Posterior vena cava (tissue), 2 donors: ENCODE measurements at places on chromosomes 16 and 17. TPM values are rescaled to one million over a fixed set of nuclear protein-coding genes. Genes with fewer than 3 reads are reported as not detected.

GRCh38 chr17:32102646-32103186 lies 39.6 kb upstream of the RHOT1 start:
- DNase-seq: peak; percentile 40

DNA sequence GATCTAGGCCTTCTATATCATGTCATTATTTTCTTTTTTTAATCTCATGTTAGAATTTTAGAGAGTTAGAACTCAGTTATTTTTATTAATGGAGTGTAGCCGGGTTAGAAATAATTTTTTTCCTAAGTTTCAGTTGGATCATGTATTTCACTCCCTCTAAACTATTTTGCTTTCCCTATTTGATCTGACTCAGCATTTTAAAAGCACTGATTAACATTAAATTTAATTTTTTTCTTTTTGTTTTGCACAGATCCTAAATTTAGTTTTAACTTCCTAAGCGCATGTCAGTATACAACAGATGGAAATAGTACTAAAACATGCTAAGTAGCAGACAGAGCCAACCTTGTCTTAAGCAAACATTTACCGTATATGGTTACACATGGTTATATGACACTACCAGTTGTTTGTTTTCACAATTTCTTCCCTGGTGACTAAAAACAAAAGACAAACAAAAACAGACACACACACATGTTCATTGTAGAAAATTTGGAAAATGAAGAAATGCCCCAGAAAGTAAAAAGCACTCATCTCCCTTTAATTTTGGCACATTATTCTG lies 33.6 kb upstream of the RAB11FIP4 start:
- no peak for DNase-seq

DNA sequence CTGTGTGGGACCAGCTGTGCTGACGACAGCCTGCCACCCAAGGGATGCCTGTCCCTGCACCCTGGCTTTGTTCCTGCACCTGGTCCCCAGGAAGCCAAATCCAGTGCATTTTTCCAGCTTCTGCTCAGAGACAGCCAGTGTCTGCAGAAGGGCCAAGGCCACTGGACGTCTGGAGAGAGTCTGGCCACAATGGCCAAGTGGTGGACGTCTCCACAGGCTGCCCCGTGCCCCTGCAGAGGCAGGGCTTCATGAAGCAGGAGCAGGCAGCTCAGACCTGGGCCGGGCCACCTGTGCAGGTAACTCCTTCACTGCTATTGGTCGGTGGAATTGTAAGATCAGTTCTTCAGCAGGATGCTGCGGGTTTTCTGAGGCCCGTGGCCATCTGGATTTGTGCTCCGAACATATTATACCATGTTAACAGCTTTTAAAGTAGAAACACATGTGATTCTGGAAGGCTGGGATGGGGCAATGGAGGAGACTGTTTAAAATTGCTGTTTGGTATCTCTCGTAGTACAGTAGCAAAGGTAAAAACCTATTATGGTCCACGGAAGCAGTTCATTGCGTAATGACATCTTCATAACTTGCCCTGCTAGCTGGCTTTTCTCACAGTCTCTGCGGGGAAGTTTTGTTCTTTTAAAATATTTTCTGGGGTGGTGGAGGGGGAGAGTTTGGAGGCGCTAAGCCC lies 185.3 kb downstream of the CCDC182 start:
- no peak for DNase-seq

The EXOC3L1 gene
- 1.6 TPM for total RNA-seq

DNA sequence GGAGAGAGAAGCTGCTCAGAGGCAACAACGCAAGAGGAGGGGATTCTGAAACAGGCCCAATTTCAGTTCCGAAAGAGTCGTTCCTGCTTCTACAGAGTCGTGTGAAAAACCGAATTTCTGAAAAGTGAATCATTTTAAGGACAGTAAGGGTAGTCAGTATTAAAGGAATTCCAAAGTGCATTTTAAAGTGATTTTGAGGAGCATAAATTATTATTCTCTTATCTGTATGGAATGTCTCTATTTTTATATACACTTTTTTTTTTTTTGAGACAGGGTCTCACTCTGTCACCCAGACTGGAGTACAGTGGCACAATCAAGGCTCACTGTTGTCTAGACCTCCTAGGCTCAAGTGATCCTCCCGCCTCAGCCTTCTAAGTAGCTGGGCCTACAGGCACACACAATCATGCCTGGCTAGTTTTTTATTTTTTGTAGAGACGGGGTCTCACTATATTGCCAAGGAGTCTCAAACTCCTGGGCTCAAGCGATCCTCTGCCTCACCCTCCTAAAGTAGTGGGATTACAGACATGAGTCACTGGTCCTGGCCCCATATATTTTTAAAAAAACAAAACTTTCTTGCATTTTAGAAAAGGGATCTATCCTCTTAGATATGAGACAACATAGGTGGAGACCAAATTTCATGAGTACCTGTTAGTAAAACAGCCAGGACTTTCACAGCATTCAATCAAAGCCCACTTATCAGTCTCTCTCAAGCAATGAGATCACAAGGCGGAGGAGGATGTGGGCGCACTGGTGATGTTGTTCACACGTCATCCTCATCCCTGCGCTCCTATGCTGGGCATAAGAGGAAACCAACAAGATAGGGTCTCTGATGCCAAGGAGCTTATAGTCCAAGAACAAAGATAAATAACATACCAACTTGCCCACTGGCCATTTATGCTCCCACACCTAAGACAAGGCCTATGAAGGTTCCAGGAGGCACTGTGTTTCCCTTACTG lies 53.2 kb downstream of the SMG6 start:
- no peak for DNase-seq

GRCh38 chr17:39183045-39183444 lies 14.4 kb downstream of the CACNB1 start:
- no peak for DNase-seq

DNA sequence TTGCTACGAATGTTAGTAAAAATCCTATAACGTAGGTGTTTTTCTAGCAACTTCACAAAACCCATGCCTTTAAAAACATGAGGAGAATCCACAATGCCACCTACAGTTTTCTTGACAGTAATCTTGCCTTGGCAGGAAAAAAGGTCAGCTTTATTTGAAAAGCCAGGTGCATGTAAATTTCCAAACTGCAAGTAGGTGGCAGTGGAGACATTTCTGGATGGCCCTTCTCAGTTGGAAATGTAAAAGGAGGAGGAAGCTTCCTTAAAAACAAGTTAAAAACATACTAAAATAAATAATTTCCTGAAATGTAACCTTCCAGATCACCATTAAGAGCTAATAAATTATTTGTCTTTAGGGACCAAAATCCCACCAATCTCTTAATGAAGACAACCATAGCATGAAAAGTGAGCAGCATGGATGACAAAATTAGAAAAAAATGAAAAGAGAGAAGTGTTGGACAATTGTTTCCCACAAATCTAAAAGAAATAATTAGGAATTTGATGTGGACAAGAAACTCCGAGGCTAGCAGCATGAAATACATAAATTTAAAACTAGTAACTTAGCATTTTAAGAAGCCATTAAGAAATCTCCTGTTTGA lies 152.2 kb downstream of the SNX11 start:
- no peak for DNase-seq

The CACNG5 gene
- total RNA-seq: not detected

The HS3ST3A1 gene
- 0.24 TPM for total RNA-seq

DNA sequence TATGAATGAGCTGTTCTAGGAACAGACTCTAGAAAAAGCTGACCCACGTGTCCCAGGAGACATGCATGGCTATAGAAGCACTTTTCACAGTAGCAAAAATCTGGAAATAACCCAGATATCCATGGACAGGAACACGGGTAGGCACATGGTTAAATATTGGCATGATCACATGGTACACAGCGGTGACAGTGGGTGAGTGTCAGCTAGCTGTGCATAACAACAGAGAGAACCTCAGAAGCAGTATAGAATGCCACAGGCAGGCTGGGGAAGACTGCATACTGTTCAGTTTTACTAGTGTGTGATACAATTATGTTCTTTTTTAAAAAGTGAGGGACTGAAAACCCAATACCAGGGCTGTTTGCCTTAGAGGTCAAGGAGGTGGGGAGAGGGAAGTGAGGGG lies 31.4 kb downstream of the EPN2 start:
- no peak for DNase-seq

The TBC1D3I gene
- not detected for total RNA-seq

- no peak for DNase-seq
Observed at GRCh38 chr16:86080131-86080875, 181.3 kb downstream of the IRF8 start.

DNA sequence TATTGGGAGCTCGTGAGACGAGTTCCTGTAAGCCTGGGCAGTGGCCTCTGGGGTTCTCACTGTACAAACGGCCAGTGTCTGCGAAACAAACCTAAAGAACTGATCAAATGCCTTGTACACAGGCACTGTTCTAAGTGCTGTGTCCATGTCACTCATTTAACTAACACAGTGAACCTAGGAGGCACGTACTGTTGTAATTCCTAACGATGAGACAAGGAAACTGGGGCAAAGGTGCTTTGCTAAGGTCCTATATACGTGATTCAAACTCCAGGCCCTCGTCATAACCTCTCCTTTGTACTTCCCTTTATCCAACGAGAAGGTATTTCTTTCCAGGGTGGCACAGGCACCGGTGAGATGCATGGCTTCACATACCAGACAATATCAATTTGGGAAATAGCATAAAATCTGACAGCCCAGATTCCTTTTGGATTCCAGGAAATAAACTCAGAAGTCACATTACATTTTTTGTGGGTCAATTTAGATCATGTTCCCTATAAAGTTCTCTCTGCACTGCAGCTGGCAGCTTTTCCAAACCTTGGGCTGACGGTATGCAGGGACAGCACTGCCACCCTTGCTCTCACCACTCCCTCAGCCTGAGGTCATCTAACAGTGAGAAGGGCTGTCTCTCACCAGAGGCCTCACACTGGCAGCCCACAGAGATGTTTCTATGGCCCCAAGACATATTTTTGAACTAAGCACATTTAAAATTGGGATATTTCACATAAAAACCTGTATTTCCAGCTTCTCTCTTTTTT lies 18.3 kb downstream of the GLYR1 start:
- peak; percentile 20 for DNase-seq

GRCh38 chr17:38701504-38702165 lies 3.4 kb upstream of the MLLT6 start:
- DNase-seq: no peak

DNA sequence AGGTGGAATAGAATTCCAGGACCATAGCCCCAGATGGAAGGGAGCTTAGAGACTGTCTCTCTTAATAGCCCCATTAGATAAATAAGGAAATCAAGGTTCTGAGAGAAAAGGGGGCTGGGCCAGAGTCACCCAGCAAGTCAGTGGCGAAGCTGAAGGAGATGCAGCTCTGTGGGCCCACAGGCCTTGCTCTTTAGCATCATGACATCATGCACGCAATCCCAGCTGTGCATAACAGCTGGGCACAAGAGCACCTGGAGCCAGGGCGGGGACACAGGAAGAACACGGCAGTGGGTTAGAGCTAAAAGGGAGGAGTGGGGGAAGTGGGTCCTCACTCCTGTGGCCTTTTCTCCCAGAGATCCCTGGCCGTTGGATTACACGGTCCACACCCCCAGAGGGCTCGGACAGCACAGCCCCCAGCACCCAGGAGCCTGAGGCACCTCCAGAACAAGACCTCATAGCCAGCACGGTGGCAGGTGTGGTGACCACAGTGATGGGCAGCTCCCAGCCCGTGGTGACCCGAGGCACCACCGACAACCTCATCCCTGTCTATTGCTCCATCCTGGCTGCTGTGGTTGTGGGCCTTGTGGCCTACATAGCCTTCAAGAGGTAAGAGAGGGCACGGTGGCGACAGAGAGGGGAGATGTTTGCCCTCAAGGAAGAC lies 15.1 kb downstream of the NGFR start:
- DNase-seq: no peak

DNA sequence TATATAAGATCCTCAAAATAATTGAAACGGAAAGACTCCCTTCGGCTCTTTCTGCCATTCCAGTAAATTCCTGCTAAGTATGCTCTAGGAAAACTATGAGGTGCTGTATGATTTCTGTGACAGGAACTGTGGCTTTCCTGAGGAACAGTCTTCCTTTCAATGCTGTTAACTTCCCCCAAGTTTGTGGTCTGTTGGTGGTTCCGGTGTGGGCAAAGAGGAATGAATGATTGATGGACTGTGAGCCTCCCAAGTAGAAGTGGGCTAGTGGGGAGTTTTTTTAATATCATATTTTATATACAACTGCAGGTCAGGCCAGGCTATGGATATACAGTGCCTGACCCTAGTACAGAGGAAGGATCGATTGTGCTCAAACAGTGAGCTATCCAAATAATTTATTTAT lies 560.7 kb upstream of the RBFOX1 start:
- no peak for DNase-seq

- no peak for DNase-seq
Observed at GRCh38 chr16:17439580-17439979, 31.2 kb downstream of the XYLT1 start.

- no peak for DNase-seq
Observed at GRCh38 chr17:49359990-49360795, 1.9 kb downstream of the ZNF652 start.

DNA sequence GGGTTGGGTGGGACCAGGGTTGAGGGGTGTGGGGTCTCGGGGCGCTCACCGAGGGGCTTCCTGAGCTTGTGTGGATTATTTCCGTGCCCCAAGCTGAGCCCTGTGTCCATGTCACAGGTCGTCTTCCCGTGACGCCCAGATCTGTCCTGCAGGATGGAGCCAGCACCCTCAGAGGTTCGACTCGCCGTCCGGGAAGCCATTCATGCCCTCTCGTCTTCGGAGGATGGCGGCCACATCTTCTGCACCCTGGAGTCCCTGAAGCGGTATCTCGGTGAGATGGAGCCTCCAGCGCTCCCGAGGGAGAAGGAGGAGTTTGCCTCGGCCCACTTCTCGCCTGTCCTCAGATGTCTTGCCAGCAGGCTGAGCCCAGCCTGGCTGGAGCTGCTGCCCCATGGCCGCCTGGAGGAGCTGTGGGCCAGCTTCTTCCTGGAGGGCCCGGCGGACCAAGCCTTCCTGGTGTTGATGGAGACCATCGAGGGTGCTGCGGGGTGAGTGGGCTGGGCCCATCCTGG lies 1.0 kb downstream of the TELO2 start:
- DNase-seq: no peak

The ZNF423 gene
- total RNA-seq: 12.3 TPM

GRCh38 chr17:75647061-75647460 lies 13.8 kb downstream of the SMIM5 start:
- DNase-seq: peak; percentile 49

- DNase-seq: no peak
Observed at GRCh38 chr17:81697261-81698044, 5.7 kb upstream of the MRPL12 start.

DNA sequence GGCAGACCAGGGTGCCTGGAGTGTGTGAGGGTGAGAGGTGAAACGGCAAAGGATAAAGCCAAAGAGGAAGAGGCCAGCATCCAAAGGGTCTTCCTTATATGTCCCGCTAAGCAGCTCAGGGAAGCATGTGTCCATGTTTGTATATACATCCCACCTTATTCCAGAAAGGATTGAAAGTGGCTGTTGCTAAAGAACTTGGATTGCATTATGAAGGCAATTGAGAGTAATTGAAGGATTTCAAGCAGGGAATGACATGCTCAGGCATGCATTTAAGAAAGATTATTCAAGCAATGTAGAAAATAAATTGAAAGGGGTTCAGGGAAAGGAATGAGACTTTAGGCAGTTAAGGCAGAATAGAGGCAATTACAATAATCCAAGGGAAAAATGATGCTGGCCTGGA lies 237.6 kb upstream of the SOX9 start:
- DNase-seq: no peak

- DNase-seq: peak; percentile 89
Observed at GRCh38 chr16:9091867-9092281, 430 bp downstream of the HAPSTR1 start.

GRCh38 chr16:73858326-73858725 lies 438.3 kb upstream of the PSMD7 start:
- DNase-seq: no peak

- no peak for DNase-seq
Observed at GRCh38 chr17:63495491-63495890, 18.6 kb downstream of the ACE start.

The DLX3 gene
- not detected for total RNA-seq

The PKMYT1 gene
- 1.6 TPM for total RNA-seq

The KRT13 gene
- total RNA-seq: not detected

The GCGR gene
- not detected for total RNA-seq
